Fibroblast of villous mesenchyme (primary cell): ENCODE measurements at places on chromosomes 16 and 17. TPM values are rescaled to one million over a fixed set of nuclear protein-coding genes. Genes with fewer than 3 reads are reported as not detected.

DNA sequence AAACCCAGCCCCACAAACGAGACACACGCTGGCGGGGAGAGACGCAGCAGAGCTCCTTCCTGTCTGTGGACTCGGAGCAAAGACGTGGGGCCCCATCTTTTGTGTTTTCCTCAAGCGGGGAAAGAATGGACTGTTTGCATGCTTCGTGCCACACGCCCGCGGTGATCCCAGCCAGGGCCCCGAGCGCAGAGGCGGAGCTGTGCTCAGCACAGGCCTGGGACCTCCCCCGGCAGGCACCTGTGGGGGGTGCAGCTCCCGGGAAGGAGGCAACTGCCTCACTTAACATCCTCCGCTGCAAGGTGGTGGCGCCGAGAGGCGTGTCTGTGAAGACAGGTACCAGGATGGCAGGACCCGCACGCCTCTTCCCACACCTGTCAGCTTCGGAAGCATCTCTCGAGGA lies 19.1 kb downstream of the TRARG1 start:
- no peak for DNase-seq

Gene RAB40B
- 3.9 and 7.3 TPM in 2 replicates for total RNA-seq

- DNase-seq, result no peak
Observed at GRCh38 chr17:75695830-75696271, 25.4 kb upstream of the ITGB4 start.

DNA sequence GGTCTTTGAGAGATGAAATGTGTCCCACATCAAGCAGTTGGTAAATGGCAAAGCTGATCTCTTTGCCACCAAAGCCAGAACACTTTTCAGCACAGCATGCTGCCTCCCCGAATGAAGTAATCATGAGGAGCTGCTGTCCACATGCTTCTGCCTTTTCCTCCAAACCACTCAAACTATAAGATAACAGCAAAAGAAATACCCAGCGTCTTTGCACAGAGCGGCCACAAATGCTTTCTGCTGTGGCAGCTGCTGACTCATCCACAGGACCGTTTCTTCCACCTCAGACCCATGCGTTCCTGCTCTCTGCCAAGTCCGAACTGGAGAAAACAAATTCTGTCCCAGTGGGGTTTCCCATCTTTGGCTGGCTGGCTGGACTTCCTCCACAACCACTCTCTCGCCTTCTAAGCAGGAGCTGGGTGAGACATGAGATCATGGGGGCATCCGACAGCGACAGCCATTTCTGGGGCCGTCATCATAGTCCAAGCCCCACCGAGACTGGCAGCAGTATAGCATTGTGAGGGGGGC lies 27.1 kb downstream of the TBC1D3B start:
- peak; percentile 19 for DNase-seq
